ENCODE measurements at places on chromosomes 6 and 20.

DNA sequence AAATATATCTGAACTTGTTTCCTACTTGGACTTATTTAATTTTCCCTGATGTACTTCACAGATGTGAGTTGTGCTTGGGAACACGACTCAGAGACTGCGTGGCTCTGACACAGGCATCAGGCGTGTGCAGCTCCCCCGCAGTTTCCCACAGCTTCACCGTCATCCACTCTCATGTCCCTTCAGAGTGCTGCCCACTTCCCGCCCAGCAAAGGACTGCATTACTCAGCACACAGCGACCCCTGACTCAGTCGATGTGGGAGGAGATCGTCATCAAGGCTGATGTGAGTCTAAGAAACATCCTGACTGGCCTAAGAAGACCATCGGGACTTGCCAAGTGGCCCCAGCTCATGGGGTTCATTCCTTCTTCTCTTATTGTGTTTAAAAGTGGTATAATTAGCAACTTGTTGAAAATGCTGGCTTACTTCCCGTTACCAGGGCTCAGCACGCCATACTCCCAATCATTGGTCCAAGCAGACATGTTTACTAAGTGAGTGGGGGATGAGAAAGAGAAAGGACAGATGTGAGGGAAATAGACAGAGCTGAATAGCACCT lies 539.4 kb upstream of the JARID2 start:
- DNase-seq, result no peak

GRCh38 chr6:74597266-74597665 lies 608.6 kb downstream of the COL12A1 start:
- no peak for DNase-seq

DNA sequence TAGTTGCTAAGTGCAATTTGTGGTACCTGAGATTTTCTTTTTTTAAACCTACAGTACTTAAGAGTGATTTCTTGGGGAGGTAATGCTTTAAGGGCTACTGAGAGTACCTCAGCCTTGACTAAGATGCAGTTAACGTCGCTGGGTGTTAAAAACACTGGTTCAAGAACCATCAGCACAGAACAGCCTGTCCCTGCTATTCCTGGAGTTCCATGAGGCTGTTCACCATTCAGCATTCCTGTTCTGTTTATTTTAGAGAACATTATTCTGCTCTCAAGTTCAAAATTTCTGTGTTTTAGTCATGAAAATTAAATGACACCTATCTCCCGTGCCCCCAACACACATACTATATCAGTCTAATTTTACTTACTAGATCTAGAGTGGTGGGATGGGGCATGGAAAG lies 1.7 kb upstream of the PRELID3B start:
- DNase-seq, result no peak

GRCh38 chr20:25145131-25145530 lies 50.4 kb upstream of the ENTPD6 start:
- no peak for DNase-seq

GRCh38 chr6:43413002-43413401 lies 14.3 kb upstream of the ABCC10 start:
- no peak for DNase-seq

- peak; percentile 97 for DNase-seq
These were observed 43.1 kb upstream of the TNFAIP3 start for GRCh38 chr6:137823826-137824555.

DNA sequence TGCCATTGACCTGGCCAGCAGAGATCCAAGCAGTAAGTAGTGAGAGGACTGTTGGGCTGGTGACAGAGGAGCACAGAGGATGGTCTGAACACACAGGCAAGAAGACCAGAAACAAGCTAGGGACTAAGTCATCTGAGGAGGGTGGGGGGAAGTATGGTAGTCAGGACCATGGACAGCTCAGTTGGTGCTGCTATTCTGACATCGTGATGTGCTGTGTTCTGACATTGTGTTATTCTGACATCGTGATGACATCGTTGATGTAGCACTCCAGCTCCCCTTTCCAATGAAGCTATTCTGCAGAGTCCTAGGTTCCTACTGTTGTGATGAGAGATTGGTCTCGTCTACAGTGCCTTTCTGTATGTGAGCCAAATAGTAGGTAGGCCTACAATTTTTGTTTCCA lies 28.7 kb downstream of the CFAP206 start:
- peak; percentile 44 for DNase-seq

DNA sequence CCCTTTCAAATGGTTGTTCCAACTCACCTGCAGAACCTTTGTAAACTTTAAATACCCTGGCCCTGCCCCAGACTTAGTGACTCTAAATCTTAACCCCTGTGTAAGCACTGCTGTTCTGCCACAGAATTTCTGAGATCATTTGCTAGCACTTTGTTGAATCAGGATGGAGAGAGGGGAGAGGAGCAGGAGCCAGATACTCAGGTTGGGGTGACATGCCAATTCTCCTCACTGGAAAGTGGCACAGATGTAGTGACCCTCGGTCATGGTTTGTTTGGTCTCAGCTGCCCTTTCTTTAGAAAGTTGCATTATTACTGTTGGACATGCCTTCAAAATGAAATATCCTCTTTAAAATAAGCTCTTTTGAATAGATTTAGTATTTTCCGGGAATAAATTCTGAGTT lies 168.0 kb downstream of the ZFAND3 start:
- no peak for DNase-seq

GRCh38 chr6:35376281-35376680 lies 33.9 kb downstream of the PPARD start:
- no peak for DNase-seq

DNA sequence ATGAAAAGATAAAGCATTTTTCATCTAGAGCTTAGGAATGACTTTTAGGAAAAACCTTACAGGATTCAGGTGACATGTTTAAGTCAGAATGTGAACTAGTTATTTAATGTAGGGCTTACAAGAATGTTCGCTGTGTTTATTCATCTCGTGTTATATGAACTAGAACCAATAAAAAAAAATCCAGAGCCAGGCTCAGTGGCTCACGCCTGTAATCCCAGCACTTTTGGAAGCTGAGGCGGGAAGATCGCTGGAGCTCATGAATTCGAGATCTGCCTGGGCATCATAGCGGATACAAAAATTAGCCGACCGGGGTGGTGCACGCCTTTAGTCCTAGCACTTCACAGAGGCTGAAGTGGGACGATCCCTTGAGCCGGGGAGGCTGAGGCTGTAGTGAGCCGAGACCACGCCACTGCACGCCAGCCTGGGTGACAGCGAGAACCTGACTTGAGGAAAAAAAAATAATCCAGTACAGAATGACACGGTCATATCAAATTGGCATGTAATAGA lies 46.3 kb downstream of the OR2B2 start:
- DNase-seq, result no peak

GRCh38 chr6:91483415-91484105 lies 896.7 kb upstream of the MAP3K7 start:
- no peak for DNase-seq

DNA sequence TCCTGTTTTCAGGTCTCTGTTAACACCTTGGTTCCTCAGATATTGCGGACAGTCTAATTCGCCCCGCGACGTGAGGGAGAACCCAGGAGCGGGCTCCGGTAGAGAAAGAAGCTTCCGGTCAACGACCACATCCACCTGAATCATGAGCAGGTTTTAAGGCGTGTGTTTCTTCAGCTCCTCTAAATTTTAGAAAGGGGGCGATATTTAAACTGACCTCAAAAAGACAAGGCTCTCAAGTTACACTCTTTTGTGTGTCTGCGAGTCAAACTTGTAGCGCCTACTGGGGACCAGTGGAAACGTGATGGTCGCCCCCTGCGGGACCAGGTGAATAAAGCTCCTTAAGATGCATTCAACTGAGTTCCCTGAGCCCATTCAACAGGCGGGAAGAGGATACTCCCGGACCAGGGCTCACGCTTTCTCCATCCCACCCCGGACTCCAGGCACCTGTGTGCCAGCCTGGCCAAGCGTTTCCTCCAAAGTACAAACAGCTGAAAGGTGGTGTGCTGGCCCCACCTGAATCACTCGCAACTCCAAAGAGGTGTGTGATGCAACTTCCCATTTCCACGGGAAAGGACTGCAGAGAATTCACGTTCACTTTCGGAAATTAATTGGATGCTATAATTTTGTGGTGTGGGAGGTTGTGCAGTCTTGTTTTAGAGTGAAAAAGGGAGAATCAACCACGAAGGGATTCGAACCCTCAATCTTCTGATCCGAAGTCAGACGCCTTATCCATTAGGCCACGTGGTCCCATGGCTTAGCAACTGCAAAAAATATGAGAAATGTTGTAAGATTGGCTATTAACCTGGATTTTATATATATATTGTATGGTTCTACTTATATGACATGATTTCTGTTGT lies 17.0 kb downstream of the GPX5 start:
- DNase-seq, result peak; percentile 69

- DNase-seq, result peak; percentile 94
These were observed 2.6 kb downstream of the TAGAP start for GRCh38 chr6:159042003-159042825.

DNA sequence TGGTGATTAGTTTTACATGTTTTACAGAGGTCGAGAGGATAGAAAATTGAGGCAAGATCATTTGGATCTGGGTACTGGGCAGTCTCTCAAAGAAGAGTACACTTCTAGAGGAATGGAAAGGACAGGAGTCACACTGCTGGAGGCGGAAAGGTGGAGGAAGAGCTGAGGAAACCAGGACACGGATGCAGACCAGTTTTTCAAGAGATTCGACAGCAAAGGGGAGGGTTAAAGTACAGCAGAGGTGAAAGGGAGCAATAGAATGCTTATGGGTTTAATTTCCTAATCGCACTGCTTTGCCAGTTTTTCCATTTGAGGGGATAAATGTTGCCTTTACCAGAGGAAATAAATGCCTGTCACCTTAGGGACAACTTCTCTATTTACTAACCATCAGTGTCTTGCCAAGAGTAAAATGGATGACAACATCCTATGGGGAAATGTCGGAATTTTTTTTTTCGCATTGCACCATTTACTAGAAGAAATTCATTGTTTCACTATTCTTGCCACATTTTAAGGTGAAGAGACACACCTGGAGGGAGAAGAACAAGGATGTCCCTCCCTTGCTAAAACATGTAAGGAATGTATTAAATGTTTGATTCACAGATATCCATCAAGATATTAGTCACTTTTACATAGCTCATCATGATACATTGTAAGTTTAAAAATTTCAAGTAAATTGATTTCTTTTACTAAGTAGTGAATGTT lies 226.6 kb downstream of the COL12A1 start:
- DNase-seq, result no peak

GRCh38 chr6:39892490-39893129 lies 41.7 kb downstream of the MOCS1 start:
- no peak for DNase-seq

DNA sequence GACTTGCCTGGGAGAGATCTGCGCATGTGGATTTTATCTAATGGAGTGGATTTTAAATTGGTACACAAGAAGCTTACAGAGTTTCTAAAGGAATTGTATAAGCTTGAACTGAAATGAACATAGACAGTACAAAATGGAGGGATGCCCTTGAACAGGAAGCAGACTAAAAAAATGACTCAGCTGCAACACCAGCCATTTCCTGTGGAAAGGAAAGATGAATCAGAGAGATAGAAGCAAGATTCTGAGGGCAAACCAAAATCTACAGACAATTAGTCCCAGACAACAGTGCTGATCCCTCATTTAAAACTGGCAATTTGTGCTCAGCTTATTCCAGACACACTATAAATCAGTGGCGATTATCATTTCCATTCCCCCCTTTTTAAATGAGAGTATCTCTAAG lies 114.6 kb upstream of the TCF21 start:
- DNase-seq, result no peak

GRCh38 chr20:33233129-33233774 lies 2.5 kb upstream of the BPIFA1 start:
- no peak for DNase-seq

- peak; percentile 52 for DNase-seq
These were observed 90.5 kb downstream of the GRM4 start for GRCh38 chr6:34055223-34055933.

DNA sequence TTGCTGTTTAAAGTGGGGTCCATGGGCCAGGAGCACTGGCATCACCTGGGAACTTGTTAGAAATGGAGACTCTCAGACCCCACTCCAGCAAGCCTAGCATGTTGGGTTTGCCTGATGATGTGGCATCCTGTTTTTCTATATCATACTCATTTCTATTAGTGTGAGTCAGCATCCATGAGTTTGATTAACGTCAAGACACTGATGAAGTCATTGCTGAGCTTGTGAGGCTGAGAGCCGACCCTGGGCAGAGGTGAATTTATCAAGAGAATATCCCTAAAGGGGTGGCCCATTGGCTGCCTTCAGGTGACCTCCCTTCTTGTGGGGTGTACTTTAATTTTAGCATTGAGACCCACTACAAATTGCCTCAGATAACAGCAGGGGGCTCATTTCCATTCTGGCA lies 43.4 kb upstream of the RNF144B start:
- no peak for DNase-seq

GRCh38 chr6:3393836-3394202 lies 63.0 kb downstream of the SLC22A23 start:
- DNase-seq, result no peak

- no peak for DNase-seq
These were observed 1019.4 kb downstream of the EPHA7 start for GRCh38 chr6:92399911-92400310.

Measured in CD4-positive, alpha-beta T cell treated with Interleukin-17A for 1 hour (primary cell).